Iris pigment epithelial cell (primary cell): ENCODE measurements at places on chromosomes 1 and 21.

DNA sequence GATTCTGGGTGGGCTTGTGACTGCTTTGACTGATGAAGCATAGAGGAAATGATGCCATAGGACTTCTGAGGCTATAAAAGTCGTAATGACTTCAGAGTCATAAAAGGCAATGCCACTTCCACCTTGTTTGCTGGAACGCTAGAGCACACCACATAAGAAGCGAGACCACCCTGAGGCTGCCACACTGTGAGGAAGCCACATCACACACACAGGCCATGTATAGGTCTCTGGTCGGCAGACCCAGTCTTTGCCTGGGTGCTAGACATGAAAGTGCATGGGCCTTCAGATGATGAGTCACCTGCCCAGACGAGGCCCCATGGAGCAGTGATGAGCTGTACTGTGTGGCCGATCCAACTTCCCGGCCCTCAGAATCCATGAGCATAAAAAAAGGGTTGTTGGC lies 14.2 kb upstream of the KANK4 start:
- DNase-seq: no peak

GRCh38 chr1:77594366-77595112 lies 87.9 kb downstream of the ZZZ3 start:
- no peak for DNase-seq

GRCh38 chr1:228810395-228810758 lies 75.1 kb downstream of the RHOU start:
- no peak for DNase-seq

- no peak for DNase-seq
These were observed 79.3 kb upstream of the WARS2 start for GRCh38 chr1:119219711-119220110.

DNA sequence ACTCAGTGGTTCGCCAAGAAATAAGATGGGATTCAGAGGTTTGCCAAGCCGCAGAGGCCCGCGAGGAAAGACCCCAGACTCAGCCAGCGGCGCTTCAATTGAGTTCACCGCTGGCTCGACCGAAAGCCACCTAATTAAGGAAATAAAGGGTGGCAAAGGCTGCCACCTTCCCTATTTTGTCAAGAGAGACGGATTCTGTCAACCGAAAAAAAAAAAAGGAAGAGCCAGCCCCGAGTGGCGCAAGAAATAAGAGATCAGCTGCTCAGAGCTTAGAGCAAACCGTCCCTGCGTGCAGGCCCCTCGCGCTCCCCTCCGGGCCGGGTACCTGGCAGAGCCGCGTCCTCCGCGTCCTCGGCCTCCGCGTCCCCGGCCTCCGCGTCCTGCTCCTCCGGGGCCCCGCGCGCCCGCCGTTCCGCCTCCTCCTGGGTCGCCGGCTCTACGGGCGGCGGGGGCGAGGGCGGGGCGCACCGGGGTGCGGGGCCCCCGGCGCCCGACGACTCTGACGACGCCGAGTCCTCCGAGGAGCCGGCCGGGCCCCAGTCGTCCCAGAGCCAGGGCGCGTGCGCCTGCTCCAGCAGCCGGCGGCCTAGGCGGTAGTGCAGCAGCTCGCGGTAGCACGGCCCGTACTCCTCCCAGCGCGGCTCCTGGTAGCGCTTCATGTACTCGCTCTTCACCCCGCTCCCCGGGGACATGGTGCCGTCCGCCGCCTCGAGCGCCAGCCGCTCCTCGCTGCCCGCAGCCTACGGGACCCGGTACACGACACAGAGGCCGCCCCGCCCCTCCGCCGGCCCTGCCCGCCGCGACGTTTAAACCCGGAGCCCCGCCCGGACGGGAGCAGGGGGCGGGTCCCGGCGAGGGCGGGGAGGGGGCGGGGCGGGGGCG lies 832 bp downstream of the CCSAP start:
- DNase-seq: peak; percentile 70

- DNase-seq: peak; percentile 26
These were observed 13.1 kb downstream of the ZNF326 start for GRCh38 chr1:90007979-90008404.

- no peak for DNase-seq
These were observed 202.6 kb downstream of the PTPRC start for GRCh38 chr1:198841477-198841876.

DNA sequence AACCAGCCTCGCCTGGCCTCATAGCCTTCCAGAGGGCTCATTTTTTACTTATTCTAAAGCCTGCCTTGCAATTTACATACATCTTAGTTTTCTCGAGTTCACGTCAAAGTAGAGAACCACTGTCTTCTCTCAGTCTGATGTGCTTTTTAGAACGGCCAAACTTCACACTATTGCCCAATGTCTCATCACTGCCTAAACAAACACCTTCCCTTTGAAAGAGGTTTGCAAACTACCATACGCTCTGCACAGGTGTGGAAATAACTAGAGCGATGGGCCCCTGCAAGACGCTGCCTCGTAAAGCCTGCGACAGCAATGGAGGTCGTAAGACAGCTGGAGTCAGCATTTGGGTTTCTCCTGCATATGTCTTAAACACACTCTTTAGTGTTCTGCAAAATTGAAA lies 22.6 kb downstream of the PRDM15 start:
- DNase-seq: no peak

DNA sequence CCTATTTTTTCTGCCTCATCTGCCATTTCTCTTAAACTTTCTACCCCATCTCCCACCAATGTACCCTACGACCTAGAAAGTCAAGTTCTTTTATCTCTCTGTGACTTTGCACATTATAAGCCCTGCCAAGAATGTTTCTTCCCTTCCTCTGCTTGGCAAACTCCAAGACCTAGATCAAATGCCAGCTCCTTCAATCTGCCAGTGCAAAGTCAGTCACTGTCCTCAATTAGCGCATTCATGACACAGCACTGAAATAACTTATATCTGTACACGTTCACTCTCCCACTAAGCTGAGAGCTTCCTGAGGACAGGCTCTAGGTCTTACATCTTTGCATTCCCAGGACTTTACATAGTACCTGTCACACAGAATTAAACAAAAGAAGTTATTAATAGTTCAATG lies 21.4 kb upstream of the LSM10 start:
- DNase-seq: no peak

DNA sequence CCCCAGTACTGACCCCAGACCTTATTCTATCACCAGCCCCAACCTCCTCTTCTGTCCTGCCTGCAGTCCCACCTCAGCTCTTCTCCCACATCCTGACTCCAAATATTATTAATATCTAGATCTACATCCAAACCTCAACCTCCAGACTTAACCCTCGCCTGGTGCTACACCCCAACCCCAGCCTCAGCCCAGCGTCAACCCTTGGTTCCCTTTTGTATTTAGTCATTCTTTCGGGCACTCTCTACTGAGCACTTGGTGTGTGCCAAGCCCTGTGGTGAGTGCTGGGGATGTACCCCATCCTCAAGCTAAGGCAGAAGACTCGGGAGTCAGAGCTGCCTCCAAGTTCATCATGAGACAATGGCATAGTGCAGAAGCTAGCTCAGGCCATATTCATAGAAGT lies 1.1 kb downstream of the SHISAL2A start:
- no peak for DNase-seq

DNA sequence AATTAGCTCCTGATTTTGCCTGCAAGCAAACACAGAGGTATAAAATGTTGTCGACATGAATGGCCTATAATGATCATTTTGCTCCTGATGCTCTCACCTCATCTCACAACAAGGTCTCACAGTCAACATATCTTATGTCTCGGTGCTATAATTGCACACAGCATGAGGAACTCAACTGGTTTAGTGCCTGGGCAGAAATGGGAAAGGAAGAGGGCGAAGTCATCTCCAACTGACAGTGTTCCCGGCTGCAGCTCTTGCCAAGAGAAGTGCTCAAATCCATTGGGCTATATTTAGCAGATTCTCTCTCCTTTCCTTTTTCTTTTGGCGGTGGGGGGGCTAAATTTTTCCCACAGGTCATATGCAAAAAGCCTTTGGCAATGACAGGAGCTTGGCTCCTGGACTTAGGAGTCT lies 53.0 kb downstream of the SLC45A1 start:
- no peak for DNase-seq

GRCh38 chr21:20631633-20632032 lies 366.6 kb upstream of the NCAM2 start:
- no peak for DNase-seq

DNA sequence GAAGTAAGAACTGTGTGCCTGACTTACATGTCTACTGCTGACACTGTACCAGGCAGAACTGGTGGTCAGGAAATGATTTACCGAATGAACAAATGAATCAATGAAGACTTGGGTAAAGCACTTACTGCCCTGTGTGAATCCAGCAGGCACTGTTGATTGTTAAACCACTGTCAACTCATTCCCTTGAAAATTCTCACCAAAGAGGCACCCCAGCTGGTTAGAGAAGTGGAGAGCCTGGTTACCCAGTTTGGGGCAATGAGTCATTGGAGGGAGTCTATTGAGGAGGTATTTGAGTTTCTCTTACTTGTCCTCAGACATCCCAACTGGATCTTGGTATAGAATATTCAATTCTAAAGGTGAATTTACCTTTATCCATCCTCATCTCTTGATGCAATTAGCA lies 34.2 kb downstream of the JUN start:
- DNase-seq: no peak

GRCh38 chr1:52179073-52179472 lies 37.2 kb downstream of the ZFYVE9 start:
- peak; percentile 41 for DNase-seq

DNA sequence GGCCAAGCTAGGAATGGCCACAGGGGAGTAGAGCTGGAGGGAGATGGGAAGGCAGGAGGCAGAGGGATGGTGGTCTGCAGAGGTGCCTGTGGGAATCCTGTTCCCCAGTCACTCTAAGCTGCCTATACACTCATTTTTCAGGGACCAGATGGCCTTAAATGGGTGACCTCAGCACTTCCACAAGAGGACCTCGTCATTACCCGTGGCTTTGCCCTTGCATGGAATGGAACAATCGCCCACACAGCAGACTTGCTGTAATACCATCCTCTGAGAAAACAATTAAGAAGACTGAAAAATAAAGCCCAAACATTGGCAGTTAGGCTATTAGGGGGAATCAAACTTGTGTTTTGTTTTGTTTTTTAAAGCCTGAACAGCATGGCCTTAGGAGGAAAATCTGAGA lies 12.9 kb upstream of the TNN start:
- DNase-seq: no peak

GRCh38 chr1:35717911-35718476 lies 690 bp downstream of the C1orf216 start:
- DNase-seq: peak; percentile 75

DNA sequence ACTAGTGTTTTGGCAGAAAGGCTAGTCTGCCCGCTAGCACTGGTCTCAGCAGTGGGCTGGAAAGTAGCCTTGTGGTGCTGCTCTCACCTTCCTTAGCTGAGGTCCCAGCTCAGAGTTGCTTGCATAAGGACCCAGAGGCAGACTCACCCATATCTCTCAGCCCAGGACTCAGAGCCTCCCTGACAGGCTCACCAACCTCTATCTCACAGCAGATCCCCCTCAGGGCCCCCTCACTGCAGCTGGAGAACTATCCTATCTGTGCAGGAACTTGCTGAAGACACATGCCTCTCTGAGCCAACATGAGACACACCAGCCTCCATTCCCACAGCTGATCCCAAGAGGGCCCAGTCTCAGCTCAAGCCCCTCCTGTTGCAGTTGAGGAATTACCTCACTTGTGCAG lies 82.6 kb downstream of the IARS2 start:
- DNase-seq: no peak

GRCh38 chr1:173925306-173926242 lies 8.4 kb upstream of the SERPINC1 start:
- no peak for DNase-seq

- no peak for DNase-seq
These were observed 4.1 kb upstream of the NBPF3 start for GRCh38 chr1:21435646-21436487.

DNA sequence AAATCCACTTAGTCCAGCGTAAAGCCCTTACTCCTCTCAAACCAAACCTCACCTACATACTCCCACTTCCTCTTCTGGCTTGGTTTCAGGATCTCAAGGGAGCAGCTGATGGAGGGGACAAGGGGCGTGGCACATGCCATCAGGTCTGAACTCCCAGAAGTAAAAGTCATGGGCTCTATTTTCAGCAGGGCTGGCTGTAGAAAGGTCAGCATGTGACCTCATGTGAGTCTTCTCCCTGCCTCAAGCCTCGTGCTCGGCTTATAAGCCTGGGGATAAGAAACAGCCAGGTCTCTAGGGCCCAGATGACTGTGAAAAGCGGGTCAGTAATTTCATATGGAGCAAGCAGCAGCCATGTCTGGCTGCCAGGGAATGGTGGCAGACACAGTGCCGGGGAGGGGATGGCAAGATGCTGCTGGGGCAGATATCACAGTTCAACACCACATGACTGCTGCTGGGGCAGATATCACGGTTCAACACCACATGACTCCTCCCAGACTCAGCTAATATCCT lies 227.9 kb downstream of the KCNH1 start:
- DNase-seq: no peak

DNA sequence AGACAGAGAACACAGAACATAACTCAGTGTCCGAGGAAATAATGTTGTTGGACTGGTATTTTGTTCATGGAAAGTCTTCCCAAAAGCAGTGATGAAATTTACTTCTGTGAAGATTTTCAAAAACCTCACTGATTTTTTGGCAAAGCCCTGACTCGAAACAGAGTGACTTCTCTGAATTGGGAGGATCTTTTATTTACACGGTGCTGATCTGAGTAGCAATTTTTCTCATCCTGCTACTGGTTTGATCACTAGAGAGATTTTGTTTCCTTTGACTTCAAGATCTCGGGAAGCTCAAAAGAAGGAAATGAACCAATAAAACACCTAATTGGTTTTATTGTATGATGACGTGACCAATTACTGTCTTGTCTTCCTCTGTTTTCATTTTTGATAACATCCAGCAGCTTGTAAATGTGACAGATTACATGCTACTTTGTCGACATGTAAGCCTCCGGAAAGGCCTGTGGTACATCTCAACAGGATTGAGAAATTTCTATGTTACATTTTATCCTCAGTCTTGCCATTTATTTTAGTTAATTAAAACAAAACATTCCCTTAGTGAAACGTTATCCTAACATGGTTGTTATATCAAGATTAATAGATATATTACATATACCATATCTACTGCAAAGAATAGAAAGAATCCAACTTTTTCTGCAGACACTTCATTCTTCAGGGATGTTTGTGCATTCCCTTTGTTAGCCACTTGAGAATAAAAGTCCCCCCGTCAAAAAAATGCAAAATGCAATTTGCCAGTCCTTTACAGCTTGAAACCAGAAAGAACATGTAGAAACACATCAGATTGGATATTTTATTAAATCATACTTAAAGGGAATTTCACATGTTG lies 42.8 kb upstream of the IFI44L start:
- peak; percentile 11 for DNase-seq

DNA sequence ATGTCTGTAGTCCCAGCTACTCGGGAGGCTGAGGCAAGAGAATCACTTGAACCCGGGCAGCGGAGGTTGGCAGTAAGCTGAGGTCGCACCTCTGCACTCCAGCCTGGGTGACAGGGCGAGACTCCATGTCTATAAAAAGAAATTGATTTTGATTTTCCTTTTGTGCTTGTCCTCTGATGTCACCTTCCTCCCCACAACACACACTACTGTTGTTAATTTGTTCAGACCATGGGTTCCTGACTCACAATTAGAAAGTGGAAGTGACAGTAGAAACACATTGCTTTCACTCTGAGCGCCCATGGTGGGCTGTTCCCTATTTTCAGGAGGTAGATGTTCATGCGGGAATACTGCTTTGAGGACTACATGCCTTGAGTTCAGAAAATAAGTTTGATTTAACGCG lies 165.5 kb upstream of the KCNJ6 start:
- no peak for DNase-seq
